Cerebellar cortex (tissue), 1 donor: ENCODE measurements at places on chromosomes 5 and 9.

GRCh38 chr5:142437563-142437962 lies 112.7 kb upstream of the SPRY4 start:
- DNase-seq = no peak

GRCh38 chr9:133375116-133375723 lies 640 bp downstream of the SURF4 start:
- no peak for DNase-seq

DNA sequence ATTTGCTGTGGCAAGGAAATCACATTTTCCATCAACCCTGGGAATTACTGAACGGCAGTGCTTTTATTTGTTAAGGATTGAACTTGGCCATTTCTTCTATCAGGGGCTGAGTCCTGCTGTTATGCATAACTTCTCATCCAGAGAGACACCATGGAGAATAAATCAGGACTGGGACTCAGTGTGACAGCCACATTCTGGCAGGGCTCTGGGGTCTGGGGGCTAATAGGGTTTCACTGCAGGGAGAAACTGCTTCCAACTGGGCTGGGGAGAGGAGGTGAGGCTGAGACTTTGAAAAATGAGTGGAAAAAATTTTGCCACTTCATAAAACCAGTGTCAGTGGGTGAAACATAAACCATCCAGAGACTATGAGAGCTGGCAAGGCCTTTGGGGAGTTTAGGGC lies 95.7 kb upstream of the ALDH1B1 start:
- no peak for DNase-seq

DNA sequence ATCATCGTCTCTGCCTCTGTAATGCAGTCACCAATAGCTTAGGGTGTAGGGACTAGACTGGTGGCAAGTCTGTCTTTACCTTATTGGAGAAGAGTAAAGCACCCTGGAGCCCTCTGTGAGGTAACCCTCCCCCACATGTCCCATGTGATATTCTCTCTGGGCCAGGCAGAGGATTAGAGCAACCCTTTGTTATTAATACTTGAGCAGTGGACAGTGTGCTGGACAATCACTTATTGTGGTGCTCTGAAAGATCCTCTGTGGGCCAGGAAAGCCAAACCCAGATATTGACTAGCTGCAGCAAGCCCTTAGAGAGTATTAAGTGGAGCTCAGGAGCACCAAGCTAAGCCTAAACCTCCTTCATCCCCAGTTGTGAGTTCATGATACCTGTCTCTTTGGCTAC lies 139.7 kb upstream of the RUSC2 start:
- no peak for DNase-seq

DNA sequence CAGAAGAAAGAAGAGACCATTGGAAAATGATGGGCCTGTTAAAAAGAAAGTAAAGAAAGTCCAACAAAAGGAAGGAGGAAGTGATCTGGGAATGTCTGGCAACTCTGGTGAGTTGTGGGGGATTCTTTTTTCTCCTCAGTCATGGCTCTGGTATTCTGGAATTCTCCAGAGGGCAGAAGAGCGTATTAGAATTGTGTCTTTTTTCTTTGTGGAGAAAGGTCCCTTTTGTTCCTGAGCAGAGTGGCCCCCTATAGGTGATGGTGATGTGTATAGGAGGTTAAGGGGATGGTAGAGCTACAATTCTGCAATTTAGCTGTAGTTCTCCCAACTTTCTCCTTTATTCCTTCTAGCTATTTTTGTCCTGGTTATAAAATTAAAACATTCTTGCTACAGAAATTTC lies 1.6 kb upstream of the DHFR start:
- DNase-seq = no peak

DNA sequence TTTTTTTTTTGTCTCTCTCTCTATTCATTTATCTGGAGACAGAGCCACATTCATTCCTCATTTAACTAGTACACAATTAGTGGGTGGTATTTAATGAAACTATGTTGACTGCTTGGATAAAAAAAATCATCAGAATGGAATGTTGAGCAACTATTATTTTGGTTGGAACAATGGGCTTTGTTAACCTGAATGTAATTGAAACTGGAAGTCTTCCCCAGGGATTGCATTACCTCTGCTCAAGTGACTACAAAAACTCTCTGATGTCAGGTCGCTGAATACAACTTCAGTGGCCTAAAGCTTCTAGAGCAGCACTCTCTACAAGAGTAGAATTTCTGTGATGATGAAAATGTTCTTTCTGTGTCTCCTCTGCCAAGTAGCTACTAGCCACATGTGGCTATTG lies 295.8 kb downstream of the DEPDC1B start:
- no peak for DNase-seq

- no peak for DNase-seq
Observed at GRCh38 chr9:93031629-93032430, 26.7 kb upstream of the SUSD3 start.

DNA sequence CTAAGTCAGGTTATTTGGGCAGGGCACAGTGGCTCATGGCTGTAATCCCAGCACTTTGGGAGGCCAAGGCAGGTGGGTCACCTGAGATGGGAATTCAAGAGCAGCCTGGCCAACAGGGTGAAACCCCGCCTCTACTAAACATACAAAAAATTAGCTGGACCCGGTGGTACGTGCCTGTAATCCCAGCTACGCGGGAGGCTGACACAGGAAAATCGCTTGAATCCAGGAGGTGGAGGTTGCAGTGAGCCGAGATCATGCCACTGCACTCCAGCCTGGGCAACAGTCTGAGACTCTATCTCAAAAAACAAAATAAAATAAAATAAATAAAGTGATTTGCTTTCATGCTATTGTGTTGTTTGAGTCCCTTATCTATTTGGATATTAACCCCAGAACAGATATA lies 8.2 kb upstream of the FBXW2 start:
- DNase-seq = no peak

DNA sequence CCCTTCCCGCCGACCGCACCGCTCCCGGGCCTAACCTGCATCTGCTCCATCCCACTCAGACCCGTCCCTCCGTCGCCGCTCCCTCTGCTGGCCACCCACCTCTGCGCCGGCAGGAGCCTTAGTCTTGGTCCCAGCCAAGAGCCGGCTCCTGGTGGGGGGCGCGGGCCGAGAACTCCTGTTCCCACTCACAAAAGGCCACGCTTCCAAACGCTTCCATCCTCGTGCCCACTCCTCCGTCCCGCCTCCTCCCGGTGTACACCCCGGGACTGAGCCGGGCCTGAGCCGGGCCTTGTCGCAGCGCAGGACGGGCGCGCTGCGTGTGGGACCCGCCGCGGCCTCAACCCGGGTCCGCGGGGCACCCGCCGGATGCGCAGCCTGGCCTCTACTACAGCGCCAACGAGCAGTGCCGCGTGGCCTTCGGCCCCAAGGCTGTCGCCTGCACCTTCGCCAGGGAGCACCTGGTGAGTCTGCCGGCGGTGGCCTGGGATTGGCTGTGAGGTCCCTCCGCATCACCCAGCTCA lies 7.5 kb downstream of the ADAMTS13 start:
- DNase-seq = no peak
